Ammon's horn (tissue), 1 donor: ENCODE measurements at places on chromosomes 7 and 10.
A peak's percentile ranks its signal among the peaks of the same experiment; 100 is the strongest.

GRCh38 chr7:37110660-37111424, 337.8 kb downstream of the ELMO1 start:
- DNase-seq = no peak

GRCh38 chr7:24882989-24883621, 96.9 kb downstream of the OSBPL3 start:
- DNase-seq = peak; percentile 40

DNA sequence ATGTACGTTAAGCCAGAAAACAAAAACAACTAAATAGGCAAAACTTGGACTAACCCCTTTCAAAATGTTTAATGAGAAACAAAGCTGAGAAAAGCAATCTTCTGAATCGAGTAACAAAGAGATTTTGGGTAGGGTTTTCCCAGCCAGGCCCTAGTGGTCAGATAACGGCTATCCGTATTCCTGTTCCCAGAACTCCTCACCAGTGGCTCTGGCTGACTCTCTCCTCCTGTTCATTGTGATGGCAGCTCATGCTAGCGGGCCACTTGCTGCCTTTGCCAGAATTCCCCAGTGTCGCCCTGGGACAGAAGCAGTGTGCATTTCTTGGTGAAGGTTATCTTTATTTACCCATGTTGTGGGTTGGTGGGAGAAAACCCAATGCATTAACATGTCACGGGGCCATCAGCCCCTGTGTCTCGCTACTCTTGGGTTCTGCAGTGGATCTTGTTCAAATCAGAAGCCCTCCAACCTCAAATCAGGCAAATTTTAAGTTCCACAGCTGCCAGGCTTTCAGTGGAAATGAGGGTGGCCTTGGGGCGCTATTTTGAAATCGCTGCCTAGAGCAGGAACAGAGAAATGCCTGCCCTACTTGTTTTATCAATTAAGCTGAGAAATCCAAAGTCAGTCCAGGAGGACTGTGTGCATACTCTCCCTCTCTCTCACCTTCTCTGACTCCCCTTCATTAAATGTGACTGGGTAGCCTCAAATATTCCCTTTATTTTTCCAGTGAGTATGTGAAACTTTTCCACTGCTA, 164.5 kb upstream of the NPVF start:
- DNase-seq = no peak

DNA sequence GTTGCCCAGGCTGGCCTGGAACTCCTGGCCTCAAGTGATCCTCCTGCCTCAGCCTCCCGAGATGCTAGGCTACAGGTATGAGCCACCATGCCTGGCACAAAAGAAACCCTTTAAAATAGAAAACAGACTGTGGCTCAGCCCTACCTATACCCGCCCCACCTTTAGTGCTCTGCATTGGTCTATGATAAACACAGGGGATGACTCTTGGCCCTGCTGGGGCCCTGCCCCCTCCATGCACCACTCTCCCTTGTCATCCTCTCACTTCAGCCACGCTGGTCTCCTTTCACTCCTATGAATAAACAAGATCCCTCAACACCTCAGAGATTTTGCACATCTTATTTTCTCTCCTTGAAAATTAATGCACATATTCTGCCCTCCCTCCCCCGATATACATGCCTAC, 251.4 kb upstream of the KLF14 start:
- no peak for DNase-seq
